Inflammatory macrophage treated with lipopolysaccharide for 4 hours (primary cell): ENCODE measurements at places on chromosomes 1 and 21.

DNA sequence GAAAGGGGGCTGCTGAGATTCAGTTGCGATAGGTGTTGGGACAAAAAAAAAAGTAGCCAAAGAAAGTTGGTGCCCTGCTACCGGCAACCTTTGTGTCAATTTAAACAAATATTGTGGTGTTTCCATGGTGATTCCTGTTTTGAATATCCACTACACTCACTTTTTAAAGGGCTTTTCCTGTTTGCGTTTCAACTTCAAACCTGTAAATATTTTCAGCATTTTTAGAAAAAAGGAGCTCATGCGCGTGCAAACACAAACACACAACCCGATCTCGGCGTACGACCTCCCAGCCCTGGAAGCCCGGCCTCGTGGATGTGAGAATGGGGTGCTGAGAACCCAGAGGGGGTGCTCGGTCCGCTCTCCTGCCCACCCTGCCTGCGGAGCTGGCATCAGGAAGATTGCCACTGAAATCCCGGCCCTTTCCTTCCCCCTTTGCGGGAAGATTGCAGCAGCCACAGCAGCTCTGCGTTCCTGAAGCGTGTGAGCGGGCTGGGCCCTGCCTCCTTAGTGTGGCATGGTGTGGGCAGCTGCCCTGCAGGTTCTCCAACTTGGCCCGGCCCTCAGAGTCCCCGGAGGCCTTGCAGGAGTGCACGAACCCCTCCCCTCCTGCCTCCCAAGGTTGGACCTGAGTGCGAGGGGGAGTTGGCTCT is 34.8 kb downstream of the CASZ1 start:
- no peak for DNase-seq

GRCh38 chr21:40512590-40512989 is 334.4 kb downstream of the DSCAM start:
- DNase-seq: no peak

DNA sequence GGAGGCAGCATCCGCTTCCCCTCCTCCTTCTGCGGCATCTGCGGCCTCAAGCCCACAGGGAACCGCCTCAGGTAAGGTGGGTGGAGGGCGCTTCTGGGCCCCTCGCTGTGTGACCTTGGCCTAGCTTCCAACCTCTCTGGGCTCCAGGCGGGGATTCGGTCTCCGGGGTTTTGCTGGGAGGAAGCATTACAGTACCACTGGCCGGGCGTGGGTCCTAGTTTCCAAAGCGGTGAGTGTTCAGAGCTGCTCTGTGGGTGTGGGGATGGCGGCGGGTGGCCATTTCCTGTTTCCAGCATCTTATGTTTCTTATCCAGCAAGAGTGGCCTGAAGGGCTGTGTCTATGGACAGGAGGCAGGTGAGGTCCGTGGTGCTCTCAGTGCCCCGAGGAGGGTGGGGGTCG is 11.6 kb downstream of the FAAH start:
- peak; percentile 17 for DNase-seq

DNA sequence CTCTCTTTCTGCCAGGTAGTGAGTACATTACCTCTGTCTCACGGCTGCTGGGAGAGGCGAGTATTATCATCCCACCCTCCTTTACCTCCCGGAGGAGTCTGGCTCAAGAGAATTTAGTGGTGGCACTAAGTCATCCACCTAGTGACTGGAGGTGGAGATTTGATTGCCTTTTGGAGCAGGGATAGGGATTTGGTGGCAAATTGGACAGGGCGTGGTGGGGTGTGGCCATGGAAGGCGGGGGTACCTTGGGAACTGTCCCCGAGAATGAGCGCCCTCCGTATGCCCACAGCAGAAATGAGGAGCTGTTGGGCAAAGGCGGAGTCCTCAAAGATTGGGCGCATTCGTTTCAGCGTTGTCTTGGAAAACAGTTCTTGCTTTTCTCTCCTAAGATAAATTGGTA is 32.1 kb upstream of the HMGN1 start:
- no peak for DNase-seq

GRCh38 chr1:215043401-215043800 is 39.1 kb upstream of the KCNK2 start:
- DNase-seq: no peak

- no peak for DNase-seq
Measured at GRCh38 chr21:25215698-25216384, 391.4 kb downstream of the MRPL39 start.

- no peak for DNase-seq
Measured at GRCh38 chr1:201769966-201770365, 59.0 kb upstream of the IPO9 start.
